ENCODE measurements at places on chromosomes 1 and 21.

GRCh38 chr1:100604372-100604771 is 66.4 kb downstream of the GPR88 start:
- no peak for DNase-seq

DNA sequence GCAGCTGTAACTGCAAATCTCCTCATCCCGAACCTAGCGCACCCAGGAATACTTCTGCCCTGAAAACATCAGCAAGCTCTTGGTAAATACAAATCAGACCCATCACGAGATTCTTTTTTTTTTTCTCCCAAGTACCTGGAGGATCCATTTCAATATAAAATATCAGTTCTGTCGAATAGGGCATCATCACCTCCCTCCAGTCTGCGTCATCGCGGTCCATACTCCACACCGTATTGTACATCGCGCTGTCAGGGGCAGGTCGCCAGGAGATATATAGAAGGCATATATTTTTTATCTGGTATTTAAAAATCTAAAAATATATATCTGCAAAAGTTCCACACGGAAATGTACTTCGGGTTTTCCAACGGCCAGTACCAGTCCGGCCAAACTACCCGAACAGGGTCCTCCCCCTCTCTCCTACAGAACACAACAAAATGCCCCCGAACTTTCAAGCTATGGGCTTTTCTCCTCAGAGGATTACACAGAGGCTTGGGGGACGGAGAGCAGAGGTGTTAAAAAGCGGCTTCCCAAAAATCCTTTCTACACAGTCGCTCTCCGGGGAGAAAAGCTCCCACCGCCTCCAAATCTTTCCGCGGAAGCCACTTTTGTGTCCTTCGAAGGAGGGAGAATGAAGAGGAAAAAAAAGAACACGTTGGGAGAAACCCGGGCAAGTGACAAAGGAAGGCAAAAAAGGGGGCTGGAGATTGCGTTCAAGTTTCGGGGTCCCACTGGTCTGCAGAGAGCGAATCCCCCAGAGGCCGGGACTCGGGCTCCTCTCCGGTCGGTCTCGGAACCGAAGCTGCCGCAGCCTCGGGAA is 509 bp downstream of the PIK3R3 start:
- peak; percentile 61 for DNase-seq

DNA sequence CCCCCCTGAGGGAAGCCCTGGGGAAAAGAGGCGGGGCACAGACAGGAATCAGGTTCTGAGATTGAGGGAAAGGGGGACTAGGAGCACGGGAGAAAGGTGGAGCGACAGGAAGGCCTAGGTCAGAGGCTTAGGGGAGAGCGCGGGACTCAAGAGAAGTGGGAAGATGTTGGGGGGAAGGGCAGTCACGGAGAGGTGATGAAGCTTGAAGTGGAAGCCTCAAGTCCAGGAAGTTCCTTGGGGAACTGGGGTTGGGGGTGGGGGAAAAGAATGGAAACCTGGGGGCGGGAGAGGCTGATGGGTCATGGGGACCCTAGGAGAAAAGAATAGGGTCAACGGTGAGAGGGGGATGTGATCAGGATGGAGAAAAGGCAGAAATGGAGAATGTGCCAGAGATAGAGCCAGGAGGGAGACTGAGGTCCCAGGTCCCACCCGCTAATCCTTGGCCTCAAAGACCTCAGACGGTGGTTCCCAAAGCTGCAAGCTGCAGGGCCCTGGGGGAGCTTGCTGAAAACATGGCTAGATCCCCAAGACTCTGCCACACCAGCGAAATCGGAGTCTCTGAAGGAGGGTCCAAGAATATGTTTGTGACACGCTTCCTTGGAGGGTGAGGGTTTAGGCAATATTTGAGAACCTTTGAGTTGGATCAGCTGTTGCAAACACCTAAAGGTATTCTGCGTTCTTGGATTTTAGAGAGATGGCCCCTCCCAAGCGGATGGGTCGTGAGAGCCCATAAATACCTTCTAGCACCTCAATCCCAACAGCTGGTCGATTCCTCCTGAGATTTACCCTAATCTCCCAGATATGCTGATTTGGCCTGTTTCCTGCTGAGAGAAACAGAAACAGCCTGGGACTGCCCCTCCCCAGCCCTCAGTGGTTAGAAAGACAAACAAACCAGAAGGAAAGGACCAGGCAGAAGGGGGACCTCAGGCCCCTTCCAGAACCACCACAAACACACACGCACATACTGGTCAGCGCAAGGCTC is 3.6 kb downstream of the C1orf232 start:
- no peak for DNase-seq

DNA sequence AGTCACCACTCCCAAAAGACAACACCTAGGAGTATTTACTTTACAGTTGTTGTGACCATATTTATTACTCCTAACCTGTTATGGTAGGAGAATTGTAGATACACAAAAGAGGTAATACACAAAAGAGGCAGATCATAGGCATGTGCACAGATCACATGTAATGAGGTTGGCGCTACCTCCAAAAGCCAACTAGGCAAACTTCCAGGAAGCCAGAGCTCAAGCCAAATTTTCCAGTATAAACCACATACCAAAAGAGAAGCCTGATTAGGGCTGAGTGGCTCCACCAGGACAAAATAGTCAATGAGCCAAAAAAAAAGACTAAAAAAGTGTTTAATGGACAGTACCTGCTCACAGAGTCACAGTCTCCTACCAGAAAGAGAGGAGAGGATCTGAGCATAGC is 195.0 kb upstream of the PBX1 start:
- no peak for DNase-seq

Data from ELR (cell line).